ENCODE measurements at places on chromosomes 2 and 18.

DNA sequence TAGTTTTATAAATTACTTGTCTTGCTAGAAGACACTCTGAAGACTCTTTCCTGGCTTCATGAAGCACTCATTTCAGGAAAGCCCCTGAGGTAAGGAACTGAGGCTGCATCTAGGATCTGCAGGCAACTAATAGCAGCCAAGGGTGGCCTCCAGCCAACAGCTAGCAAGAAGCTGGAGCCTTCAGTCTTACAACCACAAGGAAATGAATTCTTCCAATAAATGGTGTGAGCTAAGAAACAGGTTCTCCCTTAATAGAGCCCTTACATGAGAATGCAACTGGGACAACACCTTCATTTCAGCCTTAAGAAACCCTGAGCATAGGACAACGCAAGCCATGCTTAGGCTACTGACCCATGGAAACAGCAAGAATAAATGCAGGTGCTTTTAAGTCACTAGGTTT is 254.6 kb upstream of the RBBP8 start:
- DNase-seq = no peak

GRCh38 chr2:224449212-224450147 is 47.6 kb upstream of the FAM124B start:
- no peak for DNase-seq

DNA sequence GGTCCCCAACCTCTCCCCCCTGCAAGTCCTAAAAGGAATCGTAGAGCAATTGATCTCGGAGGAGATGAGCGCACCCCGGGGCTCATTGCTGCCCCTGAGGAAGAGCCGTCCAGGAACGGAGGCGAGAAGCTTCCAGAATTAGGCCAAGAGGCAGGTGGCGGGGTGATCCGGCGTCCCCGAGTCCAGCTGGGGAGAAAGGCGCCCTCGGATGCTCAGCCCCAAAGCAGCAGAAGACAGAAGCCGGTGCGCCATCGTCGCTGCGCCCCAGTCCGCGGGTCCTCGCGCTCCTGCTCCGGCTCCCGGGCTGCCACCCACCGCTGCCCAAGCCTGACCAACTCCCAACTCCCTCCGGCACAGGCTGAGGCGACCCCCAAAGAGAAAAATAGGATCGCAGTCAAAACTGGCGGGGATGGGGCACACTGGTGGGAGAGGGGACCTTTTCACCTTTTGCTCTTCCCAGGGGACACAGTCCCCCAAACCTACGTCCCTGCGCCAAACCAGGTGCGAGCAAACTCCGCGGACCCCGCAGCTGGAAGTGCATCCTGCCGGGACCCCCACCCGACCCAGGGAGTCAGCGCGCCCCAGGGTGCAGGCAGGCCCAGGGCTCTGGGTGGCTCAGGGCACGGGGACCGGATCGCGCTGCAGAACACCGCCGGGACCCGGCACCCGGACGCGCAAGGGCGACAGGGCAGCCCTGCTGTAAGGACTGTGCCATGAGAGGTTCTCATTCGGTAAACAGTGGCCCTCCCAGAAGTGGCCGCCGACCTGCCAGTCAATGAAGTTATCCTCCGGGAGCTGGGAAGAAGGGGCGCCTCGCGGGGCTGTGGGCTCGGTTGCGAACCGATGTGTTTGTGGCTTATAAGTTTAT is 8.4 kb upstream of the MEIS1 start:
- no peak for DNase-seq

- DNase-seq = no peak
These were observed 40.3 kb downstream of the SNTG2 start for GRCh38 chr2:990970-991369.

GRCh38 chr2:118709786-118710185 is 137.7 kb downstream of the EN1 start:
- DNase-seq = no peak

DNA sequence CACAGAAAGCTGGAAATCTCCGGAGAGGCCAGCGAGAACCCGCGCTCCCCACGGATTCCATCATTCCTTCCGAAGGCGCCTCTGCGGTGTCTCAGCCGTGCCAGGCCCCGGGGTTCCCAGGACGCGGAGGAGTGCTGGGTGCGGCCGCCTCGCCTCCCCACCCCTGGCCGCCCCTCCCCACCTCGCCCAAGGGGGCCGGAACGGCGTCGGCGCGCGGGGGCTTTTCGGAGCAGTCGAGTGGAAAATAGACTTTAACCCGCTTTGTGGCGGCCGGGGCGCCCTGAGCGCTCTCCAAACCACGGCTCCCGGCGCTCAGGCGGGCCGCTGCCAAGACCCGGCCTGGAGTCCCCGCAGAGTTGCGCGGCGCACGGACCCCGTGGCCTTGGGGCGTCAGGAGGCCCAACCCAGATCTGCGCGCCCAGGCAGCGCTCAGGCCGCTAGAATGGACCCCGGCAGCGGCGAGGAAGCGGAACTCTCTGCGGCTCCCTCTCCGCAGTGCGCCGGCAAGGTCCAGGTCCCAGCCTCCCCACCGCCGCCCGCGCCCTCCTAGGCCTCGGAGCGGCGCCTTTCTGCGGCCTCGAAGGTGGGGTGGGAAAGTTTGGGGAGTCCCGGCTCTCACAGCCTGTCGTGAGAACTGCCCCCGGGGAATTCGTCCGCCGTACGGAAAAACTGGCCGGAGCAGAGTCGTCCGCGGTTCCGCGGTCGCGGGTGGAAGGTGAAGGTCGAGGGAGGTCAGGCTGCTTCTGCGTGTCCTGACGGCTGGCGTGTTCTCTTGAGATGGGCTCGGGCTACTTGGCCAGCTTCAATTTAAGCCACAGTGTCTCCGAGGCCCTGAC is 1.2 kb upstream of the EMX1 start:
- DNase-seq = no peak

DNA sequence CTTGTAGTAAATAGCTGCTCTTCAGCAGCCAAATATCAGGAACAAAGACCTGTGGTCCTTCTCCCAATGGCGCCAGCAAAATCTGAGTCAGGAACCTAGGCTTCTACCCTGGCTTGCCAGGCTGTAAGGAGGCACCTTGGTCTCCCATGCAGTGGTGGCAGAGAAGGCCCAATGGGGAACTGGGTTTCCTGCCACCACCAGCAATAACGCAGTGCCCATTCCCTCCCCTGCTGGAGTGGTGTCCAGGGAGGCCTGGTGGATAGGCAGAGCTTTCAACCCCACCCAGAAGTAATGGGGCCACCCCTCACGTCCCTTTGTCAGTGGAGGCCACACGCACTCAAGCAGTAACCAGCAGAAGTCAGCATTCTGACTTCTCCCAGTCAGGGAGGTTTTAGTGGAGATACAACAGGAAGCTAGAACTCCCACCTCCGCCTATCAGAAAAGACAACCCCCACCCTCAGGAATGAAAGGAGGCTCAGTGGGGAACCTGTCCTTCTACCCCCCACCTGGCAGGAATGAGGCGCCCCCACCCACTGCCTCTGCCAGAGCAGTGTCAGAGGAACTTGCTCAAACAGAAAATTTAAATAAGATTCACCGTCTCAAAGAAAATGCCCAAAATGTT is 132.4 kb downstream of the COPS8 start:
- DNase-seq = no peak

DNA sequence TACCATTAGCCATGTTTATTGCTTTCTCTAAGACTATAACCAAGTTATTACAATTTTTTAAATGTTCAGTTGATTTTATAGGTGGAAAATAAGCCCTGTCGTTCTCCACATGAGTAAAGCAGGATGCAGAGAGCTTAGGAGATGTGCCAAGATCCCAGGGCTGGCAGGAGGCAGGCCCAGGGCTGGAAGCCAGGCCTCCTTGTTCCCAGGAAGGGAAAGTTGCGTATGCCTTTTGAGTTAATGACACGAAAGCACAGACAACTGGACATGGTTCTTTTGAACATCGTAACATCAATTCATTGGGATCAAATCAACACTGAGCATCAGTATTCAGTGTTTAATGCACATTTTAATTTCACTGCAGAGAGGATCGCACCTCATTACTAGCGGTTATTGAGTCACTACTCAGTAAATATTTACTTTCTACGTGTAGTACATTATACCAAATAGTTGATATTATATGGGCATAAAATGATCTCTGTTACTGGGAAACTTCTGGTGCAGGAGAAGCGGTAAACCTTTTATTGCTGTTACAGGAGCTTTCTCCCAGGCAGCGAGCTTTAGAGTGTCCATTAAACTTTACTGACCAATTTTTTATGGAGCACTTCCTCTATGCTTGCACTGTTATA is 60.0 kb downstream of the RNF144A start:
- peak; percentile 55 for DNase-seq

GRCh38 chr2:45000341-45000901 is 8.8 kb downstream of the SIX2 start:
- DNase-seq = no peak

GRCh38 chr2:230957756-230958391 is 32.8 kb upstream of the GPR55 start:
- DNase-seq = no peak

DNA sequence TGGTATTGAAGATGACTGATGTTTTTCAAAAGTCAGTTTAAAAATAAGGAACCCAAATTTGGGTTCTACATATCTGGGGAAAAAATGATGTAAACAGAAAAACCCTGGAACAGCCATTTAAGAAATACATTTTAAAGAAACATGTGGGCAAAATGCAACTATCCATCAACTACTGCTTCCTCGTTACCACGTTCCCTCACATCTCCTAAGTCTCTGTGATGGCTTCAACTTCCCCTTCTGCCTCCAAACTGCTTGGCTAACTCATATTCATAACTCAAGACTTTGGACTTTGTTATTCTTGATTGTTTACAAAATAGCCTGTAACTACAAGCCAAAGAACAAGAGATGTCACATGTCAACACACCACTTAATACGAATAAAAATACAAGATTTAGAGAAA is 116.3 kb downstream of the DYM start:
- no peak for DNase-seq

- no peak for DNase-seq
These were observed 28.8 kb downstream of the LONRF2 start for GRCh38 chr2:100293341-100294161.

DNA sequence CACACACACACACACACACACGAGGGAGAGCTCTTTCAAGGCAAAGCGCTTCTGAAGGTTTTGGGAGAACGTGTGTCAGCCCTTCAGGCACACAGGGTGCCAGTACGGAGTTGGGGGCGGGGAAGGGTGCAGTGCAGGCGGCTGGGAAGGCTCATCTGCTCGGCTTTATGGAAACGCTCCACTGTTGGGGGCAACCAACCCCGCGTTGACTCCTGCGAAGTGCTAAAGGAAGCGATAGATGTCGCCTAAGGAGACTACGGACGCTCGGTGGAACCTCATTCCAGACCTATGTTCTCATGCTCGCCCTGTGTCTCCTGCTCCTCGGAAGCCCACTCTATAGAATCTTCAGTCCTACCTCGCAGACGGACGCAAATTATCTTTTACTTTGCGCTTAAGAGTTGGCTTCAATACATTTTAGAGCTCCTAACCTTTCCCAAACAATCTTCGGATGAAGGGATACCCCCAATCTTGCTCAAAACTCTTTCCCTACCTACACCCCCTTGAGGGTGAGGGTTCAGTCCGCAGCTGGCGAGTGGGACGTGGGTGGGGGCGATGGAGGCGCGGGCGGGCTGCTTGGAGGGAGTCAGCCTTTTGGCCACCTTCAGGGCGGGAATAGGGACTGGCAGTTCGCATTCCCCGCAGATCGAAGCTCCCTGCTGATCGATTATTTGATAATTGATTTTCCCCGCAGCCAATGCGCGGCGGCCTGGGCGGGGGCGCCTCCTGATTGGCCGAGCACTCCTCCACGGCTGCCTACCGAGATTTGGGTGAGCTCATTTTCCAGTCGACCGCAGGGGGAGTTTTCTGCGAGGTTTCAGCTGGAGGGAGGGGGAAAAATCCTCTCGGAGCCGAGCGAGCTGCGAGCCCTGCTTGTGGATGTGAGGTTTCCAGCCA is 1.9 kb upstream of the MEIS1 start:
- DNase-seq = peak; percentile 80
